Kasumi-1 (cell line): ENCODE measurements at places on chromosomes 1 and 21.
A peak's percentile ranks its signal among the peaks of the same experiment; 100 is the strongest.

DNA sequence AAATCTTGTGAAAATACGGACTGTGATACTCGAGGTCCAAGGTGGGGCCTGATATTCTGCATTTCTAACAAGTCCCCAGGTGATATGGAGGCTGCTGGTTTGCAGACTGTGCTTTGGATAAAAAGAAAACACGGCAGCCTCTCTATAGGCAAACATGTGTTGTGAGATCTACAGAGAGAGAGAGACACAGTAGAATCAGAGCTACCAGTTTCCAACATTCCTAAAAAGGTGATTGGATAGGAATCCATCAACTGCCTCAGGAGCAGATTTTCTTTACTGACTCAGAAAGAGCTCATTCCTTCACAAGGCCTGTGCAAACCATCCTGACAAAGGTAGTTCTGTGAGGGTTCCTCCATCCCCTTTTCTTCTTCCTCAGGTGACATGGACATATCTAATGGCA is 651.6 kb upstream of the CAMK1G start:
- DNase-seq, result no peak

DNA sequence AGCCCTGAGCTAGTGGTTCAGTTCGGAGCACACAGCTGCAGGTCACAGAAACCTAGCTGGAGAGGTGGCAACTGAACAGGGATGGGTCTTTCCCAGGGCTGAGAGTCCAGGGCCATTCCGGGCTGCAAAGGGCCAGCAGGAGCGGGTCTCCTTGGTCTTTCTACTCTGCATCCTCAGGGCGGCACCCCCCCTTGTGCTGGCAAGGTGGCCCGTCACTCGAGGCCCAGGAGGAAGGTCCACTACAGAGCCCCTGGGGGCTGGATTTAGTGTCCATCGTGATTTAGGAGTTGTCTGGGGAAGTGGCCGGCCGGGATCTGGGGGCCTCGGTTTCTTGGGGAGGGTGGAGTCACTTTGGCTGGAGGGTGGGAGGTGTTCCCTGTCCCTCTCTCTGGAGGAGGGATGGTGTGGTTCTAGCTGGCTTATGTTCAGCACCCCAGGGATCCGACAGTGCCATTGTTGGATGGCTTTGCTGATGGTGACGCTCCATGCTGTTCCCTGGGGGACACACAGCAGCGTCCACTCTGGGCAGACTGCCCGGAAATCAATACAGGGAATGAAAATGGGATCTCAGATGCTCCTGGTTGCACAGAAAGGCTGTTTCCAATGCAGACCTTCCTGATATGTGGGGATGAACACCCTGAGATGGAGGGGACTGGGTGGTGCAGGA is 64.4 kb downstream of the UMODL1 start:
- no peak for DNase-seq

DNA sequence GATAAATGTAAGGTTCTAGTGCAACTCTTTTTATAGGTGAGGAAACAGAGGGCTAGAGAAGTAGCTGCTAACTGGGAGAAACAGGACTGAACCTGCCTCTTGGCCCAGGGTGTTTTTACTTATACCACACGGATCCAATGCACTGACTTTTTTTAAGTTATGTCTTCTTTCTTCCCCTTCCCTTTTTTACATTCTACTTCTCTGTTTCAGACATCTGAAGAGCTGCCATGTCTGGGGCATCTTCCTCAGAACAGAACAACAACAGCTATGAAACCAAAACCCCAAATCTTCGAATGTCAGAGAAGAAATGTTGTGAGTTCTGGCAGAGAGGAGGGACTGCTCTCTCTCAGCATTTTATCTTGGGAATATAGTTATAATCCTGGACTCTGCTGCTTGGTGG is 1.4 kb downstream of the PFKFB2 start:
- no peak for DNase-seq

- peak; percentile 9 for DNase-seq
Observed at GRCh38 chr21:31873696-31874599, 1.1 kb downstream of the HUNK start.

DNA sequence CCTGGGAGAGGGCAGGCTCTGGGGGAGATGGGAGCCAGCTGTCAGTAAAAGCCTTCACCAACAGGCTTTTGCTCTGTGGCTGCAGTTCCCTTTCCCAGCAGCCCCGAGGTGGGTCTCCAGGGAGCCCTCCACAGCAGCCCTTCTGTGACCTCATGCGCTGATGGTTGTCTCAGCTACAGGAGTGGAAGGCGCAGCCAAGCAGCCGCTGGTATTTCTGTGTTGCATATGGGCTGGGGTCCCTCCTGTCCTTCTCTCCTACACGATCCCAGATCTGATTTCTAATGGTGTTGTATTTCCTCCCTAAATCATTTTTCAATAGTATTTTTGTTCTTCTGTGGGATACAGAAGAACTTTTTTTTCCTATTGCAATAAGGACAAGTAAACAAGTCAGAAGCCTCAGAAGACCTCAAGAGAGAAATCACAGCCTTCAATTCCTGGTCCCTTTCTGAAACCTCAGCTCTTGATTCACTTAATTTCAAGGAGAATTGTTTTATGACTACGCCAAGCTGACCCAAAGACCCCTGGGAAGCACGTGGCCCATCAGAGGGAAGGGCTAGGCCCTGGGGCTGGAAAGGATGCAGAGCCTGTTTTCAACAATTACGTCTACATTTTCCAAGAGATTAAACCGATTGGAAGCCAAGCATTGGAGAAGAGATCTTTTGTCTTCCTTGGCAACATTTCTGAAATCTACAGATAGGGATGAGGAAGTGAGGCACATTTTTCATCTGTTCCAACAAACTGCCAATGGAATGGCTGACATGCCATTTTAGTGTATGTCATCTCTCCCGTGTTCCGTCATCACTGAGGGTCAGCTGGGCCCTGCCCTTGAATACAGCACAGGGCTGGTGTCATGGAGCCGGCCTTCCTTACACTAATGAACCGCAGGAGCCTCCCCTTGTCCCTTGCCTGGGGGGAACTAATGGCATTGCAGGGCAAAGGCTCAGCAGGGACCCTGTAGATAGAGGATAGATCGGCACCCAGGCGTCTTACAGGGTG is 42.0 kb upstream of the SCCPDH start:
- no peak for DNase-seq

DNA sequence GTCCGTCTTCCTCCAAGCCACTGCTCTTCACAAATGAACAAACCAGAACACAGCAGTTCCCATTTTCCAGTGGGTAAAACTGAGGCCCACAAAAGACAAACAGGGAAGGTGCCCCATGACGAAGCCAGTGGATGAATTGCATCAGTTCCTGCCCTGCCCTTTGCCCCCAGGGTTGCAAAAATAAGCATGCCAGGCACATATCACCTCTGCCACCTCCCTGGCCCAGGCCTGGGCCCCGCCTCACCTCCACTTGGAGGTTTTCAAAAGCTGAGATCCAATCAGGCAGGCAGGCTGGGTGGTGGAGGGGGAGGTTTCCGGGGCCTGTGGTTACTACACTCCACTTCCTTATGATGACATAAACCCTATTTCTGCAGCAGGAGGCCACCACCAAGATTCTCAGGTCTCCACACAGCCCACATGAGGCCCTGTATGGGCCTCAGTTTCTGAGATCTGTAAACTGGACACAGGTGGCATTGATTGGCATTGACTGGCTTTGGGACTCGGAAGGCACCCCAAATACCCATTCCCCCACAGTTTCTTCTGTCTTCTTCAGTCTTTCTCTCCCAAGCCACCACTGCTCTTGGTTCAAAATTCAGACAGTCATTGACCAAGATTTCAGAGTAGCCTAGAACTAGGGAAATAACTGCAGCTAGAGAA is 4.1 kb downstream of the KIF21B start:
- peak; percentile 93 for DNase-seq
